ENCODE measurements at places on chromosomes 2 and 18. TPM values are rescaled to one million over a fixed set of nuclear protein-coding genes. Genes with fewer than 3 reads are reported as not detected.

DNA sequence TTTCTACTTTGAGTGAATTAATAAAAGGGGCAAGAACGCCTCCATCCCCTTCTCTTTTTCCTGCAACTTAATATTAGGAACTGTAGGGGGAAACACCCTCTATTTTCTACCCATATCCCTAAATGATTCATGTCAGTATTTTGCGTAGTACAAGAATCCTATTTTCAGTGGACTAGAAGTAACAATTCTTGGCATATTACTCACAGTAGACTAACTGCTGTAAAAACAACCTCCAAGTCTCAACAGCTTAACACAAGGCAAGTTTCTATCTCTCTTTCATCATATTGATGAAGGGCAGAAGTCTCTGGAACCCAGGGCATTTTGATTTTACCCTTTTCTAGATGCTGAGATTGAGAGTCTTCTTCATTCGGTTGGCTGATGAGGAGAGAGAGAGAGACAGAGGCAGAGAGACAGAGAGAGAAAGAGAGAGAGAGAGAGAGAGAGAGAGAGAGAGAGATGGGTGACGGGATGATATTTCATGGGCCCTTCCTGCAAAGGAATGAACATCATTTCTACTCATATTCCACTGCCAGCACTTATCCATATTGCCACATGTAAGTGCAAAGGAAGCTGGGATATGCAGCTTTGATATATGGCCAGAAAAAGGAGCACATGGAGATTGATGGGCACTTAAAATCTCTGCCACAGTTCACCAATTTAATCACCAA is 481.6 kb downstream of the LPIN1 start:
- peak; percentile 15 for DNase-seq

Gene CASP8
- polyA plus RNA-seq = 17.4 TPM

DNA sequence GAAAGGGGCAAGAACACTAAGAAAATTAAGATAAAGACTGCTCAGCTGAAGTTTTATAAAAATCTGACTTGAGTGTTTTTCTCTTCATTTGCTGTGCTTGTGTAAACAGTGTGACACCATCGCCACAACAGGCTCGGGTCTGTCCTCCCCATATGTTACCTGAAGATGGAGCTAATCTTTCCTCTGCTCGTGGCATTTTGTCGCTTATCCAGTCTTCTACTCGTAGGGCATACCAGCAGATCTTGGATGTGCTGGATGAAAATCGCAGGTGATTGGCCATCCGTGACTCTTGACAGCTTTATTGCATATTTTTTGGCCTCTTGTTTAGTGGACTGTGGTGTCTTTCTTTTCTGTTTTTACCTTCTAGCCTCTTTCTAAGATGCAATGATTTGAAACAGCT is 22.1 kb downstream of the MFF start:
- DNase-seq = no peak

DNA sequence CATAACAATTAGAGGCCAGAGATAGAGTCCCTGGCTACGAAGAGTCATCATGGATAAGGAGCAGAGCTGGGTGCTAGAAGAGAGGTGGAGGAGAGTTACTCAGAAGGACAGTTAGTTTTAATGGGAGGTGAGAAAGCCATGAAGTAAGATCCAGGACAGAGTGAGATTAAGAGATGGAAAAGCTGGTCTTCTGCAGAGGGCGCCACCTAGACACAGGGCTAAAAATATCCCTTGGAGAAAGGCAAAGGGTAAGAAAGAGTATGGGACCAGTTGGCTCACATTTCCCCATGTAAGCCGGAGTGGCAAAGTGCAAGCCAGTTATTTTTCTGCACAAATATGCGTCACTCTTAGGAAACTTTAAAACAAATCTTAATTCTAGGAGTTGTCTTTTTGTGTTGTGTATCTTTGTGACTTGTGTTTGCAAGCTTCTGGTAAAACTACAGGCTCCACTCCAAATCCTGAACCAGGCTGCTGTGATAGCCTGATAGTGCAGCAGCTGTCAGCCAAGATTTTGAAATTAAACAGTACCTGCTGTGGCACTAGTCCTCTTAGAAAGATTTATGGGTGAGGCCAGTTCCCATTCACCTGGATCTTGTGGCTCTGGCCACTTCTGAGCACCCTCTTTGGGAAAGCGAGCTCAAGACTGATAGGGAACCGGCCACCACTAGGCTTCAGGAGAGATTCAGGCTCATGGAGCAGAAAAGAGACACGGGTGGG is 204.2 kb downstream of the TPGS2 start:
- DNase-seq = no peak

Gene EGR4
- not detected for polyA plus RNA-seq

Gene SERPINB11
- polyA plus RNA-seq = not detected

DNA sequence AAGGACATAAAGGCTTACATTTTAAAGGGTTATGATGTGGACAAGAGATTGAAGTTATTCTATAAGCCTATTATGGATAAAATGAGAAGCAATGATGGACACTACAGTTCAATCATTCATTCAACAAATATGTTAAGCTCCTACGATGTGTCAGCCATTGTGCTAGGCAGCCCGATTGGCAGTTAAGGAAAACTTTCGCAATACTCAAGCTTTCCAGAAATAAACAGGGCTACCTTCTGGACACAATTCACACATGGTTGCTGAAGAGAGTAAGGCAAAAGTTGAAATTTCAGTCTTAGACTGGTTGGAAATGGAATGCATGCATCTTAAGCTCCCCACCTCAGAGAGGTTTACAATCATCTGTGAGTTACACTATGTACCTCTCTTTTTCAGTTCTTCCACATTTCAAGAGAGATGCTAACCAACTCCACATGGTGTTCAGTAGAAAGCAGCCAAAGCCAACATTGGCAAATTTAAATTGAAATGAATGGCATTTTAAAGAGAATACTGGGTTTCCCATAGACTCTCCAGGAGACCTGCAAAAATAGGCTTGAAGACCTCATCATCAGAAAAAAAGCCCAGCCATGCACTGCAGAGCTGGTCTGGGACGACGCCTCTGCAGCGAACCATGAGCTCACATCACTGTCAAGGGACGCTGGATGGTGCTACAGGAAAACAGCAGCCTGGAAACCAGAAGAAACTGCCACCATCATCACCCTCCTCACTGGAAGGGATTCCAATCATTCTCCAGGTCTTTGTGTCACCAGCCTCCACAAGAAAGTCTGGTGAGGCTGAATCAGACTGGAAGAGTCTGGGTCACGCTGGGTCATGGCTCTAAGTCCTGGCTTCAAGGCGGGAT is 276.3 kb downstream of the AFF3 start:
- DNase-seq = no peak

- DNase-seq = no peak
Observed at GRCh38 chr2:128549646-128550260, 231.1 kb upstream of the HS6ST1 start.

Gene TSHZ1
- 5.5 TPM for polyA plus RNA-seq

Gene TP53I3
- 55.2 TPM for polyA plus RNA-seq

Gene ADAM23
- 6.6 TPM for polyA plus RNA-seq

GRCh38 chr2:31296641-31297287 is 62.8 kb downstream of the EHD3 start:
- DNase-seq = no peak

DNA sequence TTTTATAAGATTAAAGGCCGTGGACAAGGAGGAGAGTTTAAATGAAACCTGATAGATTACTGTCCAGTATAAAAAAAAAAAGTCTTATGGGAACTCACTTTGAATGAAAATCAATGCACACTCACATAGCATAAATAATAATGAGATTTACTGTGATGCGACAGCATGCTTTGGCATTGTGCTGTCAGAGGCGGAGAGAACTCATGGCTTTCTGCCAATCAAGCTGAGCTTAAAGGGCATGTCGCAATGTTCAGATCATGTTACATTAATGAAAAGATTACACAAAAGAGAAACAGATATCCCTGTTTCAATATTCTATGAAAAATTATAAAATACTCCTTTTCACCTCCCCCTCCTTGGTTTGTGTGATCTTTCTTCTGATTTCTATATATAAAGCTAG is 310.8 kb downstream of the ERBB4 start:
- peak; percentile 15 for DNase-seq

GRCh38 chr2:111983478-111984212 is 71.4 kb upstream of the TMEM87B start:
- DNase-seq = no peak

Gene INO80B
- polyA plus RNA-seq = 4.8 TPM

- DNase-seq = no peak
Observed at GRCh38 chr2:62826953-62827675, 121.6 kb downstream of the EHBP1 start.

- no peak for DNase-seq
Observed at GRCh38 chr2:28547223-28547860, 51.5 kb downstream of the PLB1 start.

GRCh38 chr18:26971409-26971808 is 105.9 kb upstream of the AQP4 start:
- no peak for DNase-seq

Gene NR4A2
- 1.0 TPM for polyA plus RNA-seq

- DNase-seq = no peak
Observed at GRCh38 chr2:51322613-51323012, 290.7 kb upstream of the NRXN1 start.

Gene LRP1B
- 0.15 TPM for polyA plus RNA-seq

DNA sequence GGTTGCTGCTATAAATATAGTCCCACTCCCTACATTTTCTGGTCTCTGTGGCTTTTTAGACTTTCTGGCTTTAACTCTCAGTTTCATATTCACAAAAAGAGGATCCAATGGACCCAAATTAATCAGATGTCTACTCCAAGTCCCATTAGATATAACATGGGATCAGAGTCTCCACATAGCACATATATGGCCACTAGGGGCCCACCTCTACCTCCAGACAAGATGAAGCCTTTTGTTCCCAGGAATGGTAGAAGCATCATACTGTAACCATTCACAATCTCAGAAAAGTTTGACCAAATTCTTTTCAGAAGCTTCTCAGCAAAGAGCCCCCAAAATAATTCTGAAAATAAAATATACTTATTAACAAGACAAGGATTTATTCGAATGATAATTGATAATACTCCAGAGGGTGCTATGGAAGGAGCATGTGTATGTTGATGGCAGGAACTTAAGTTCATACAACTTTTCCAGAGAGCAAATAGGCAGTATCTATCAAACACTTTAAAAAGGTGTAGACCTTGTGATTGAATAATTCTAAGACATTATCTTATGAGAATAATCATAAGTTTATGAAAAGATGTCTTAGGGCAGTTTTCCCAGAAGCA is 382.3 kb upstream of the CRIM1 start:
- DNase-seq = no peak

- no peak for DNase-seq
Observed at GRCh38 chr2:197037863-197038398, 111.4 kb upstream of the PGAP1 start.

GRCh38 chr2:58698620-58699019 is 457.5 kb upstream of the FANCL start:
- DNase-seq = no peak

DNA sequence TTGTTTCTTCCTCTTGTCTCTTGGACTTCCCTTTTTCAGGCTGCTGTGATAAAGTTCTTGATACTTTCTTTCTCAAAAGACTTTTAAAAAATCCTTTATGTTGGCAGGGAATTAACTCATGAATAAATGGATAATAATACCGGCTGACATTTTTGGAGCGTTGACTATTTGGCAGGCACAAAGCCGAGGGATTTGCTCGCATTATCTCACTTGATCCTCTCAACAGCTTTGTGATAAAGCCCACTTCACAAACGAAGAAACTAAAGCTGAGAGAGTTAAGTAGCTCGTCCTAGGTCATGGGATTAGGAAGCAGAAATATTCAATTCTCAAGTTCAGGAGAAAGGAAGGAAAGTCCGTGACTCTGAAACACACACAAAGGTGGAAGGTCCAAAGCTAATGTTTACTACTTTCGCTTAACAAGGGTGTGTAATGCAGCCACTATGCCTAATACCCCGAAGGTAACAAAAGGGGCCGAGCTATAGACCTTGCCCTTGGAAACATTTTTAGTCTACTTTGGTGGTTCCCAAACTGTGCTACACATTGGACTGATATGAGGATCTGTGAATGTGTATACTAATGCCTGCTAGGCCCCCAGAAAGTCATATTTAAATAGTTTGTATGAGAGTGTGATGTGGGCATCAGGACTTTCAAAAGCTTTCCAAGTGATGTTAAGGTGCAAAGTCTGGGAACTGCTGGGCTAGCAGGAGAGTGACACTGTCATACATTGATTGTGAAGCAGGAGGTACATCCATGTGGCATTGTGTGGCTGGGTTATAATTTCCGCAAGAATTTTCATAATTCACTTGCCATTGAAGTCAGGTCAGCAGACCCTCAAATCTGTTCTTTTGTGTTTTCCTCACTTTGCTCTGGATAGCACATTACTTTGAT is 508.4 kb downstream of the PLCL1 start:
- DNase-seq = no peak

DNA sequence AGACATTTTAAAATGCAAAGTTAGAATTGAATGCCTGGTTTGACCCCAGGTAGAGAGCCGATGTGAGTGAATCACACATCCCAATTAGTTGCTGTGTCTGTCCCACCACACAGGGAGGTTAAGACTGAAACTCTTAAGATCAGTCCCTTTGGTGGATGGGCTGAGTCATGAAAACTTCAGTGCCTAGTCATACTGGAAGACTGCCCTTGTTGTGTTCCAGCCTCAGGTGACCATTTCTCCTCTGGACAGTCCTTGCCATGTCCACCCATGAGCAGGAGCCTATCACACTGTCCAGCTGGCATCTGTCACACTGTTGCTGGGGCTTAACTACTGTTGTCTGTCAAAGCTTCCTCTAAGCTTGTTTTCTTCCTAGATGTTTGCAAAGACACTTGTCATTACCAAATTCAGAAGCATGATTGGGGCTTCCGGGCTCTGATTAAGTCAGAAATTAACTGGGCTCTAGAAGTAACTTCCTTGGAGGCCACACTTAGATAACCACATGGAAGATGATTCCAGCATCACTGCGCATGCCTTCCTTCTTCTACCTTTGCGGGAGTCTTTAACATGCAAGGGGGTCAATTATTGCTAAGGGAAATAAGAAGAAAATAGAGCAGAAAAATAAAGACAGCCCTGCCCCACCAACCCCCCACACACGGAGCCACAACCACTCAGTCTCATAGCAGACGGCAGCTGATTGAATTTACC is 21.3 kb downstream of the CYRIA start:
- no peak for DNase-seq

Gene RIT2
- not detected for polyA plus RNA-seq

Gene TCF7L1
- polyA plus RNA-seq = 3.5 TPM

Gene HSBP1L1
- polyA plus RNA-seq = 15.8 TPM

Gene PRR30
- not detected for polyA plus RNA-seq

Gene DPP10
- not detected for polyA plus RNA-seq

Gene DTNA
- 16.4 TPM for polyA plus RNA-seq

Measured in AG04450 (cell line).